Liver (tissue), 10 donors: ENCODE measurements at places on chromosomes 1 and 21. TPM values are rescaled to one million over a fixed set of nuclear protein-coding genes. Genes with fewer than 3 reads are reported as not detected.

Gene ZNF678
- total RNA-seq: 16.6 TPM

Gene TRIM46
- 0.17 TPM for total RNA-seq

Gene EVI5
- total RNA-seq: 35.9 TPM

Gene AMY2A
- not detected for total RNA-seq

Gene HHIPL2
- total RNA-seq: not detected

Gene LAMC2
- 0.42 TPM for total RNA-seq

Gene SLC45A1
- 0.08 TPM for total RNA-seq

GRCh38 chr1:223742856-223743517, 30.6 kb downstream of the CAPN2 start:
- DNase-seq: no peak

- DNase-seq: no peak
Observed at GRCh38 chr1:226019572-226019971, 20.4 kb upstream of the SDE2 start.

- DNase-seq: no peak
Observed at GRCh38 chr1:219771080-219771479, 157.3 kb downstream of the SLC30A10 start.

GRCh38 chr1:28986306-28986910, 72.0 kb downstream of the EPB41 start:
- DNase-seq: no peak

- no peak for DNase-seq
Observed at GRCh38 chr1:17225140-17225539, 20.2 kb downstream of the PADI1 start.

GRCh38 chr1:156391701-156392100, 22.7 kb downstream of the RHBG start:
- no peak for DNase-seq

DNA sequence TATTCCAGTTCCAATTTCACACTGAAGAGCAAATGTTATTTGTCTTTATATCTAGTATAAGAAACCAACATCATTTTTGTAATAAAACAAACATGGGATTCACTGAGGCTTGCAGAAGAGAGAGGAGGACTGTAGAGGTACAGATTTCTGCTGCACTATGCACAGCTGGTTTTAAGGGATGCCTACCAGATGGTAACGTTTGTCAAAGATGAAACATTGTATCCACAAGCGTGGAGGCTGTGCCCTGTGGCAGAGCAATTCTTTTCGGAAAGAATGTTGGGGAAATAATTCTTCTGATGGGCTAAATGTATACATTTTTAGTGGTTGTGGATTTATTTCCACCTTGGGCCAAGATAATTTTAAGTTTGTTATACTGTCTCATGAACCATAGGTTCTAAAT, 272.4 kb downstream of the DUSP10 start:
- no peak for DNase-seq

GRCh38 chr1:152118915-152119314, 3.7 kb upstream of the TCHH start:
- no peak for DNase-seq

GRCh38 chr1:167802235-167802634, 80.5 kb downstream of the MPZL1 start:
- DNase-seq: no peak
